ENCODE measurements at places on chromosomes 5 and 9.

DNA sequence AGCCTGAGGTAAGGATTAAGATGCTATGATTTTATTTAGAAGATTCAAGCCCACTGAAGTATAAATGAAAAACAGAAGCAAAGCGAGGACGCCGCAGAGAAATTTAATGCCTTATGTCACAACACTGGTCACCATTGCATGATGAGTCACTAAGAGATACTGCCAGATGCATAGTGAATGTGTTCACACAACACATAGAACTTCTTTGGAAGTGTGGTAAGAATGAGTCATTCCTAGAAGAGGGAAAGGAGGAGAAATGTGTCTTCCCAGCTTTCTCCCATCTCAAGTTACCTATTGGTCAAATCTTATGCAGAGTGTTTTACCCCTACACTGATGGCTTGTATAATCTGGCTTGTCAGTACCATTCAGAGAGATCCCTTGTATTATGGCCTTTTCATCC, 465.3 kb upstream of the ARRDC3 start:
- DNase-seq, result no peak

- DNase-seq, result no peak
These were observed 122.0 kb downstream of the GALNT10 start for GRCh38 chr5:154312576-154312975.

DNA sequence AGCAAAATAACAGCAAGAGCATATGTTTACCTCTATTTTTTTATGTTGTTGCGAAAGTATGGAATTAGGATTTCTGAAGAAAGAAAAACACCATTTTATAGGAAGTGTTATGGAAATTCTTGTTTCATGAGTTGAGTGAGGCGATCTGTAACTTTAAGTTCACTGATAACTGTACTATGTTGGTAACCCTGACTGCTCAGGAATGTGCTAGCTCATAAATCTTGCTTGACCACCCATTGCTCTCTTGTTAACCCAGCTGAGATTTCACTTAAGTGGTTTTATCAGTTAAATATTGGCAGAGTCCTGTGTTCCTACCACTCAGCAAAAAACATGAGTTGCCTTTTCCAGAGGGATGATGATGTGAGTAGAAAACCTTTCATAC, 91.1 kb upstream of the STARD4 start:
- DNase-seq, result no peak

DNA sequence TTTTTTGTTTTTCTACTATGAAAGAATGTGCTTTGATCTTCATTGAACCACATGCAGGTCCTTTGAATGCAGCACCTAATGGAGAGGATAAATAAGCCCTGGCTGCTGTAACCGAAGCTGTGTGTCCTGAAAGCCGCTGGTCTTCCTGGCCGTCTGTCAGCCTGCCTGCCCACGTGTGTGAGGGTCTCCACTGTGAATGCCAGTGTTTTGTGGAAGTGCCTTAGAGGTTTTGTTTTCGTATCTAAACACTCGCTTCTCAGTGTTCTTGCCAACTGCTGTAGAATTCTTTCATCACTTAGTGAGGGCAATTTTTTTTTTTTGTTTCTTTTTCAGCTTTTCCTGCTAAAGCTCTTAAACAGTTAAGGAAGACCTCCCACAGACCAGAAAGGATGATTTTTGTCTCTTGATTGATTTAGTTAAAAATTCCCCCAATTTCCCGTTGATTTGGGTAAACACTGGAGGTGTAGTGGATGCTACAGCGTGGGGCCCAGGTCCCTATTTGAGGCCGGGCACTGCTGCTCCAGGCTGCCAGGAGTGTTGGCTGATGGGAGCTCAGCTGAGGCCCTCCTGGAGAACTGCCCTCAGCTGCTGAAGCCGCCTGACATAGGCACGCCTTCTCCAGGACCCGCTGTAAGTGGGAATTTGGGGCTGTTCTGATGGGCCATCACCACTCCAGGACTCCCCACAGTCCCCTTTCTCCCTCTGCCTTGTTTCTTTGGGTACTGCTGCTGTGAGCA, 29.2 kb upstream of the PTCH1 start:
- no peak for DNase-seq

DNA sequence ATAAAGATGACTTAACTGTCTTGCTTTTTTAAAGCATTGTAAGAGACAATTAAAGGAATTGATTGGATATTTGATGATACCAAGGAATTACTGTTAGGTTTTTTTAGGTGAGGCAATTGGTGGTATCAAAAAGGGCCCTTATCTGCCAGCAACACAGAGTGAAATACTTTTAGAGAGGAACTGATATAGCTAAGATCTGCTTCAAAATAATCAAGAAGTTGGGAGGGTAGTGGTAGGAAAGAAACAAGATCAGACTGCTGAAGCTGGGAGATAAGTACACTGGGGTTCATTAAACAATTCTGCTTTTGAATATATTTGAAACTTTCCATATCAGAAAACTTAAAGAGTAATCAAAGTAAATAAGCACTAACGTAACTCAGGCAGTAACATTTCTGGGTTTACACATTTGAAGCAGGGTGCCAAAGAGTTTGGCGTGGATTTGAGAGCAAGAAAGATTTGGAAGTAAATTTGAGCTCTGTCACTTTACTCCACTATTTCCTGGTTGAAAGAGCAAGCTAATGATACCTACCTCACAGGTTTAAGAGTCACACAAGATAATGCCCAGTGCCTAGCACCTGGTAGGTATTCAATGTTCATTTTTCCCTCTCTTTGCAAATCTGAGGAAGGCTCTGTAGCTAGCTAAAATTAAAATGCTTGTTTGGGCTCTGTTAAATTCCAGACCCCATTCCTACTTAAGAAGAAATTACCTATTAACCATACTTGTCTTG, 6.9 kb downstream of the ERMP1 start:
- DNase-seq, result no peak

- no peak for DNase-seq
These were observed 58.8 kb downstream of the MARCHF3 start for GRCh38 chr5:126971455-126972031.

DNA sequence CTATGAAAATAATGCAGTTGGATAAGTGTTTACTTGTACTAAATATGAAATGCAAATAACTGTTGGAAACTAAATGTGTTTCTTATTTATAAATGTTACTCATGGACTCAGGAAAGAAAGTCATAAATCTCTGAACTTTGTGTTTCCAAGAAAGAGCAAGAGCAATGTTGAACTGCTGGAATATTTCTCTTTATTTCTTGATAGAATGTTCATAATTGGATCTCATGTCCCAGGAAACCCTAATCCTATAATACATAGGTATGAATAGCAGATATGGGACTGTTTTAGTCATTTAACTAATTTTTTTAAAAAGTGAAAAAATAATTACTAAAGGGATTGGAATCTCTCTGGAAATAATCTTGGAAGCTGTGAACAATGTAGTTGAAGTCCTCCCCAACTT, 245.0 kb upstream of the ACTBL2 start:
- no peak for DNase-seq

DNA sequence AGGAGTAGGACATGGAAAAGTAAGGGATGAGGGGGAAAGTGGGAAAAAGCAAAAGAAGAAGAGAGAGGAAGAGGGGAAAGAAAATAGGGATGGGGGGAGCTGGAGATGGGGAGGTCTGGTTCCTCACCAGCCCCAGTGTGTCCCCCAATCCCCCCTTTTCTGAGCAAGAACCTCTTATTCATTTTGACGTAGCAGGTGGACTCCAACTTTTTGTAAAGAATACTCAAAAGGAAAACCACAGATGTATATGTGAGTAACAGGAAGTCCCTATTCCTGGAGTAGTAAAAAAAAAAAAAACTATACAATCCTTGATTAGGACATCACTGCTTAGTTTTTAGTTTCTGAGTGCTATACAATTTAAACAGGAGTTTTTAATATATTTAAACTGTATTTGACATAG, 3.9 kb upstream of the CFAP95 start:
- DNase-seq, result no peak

DNA sequence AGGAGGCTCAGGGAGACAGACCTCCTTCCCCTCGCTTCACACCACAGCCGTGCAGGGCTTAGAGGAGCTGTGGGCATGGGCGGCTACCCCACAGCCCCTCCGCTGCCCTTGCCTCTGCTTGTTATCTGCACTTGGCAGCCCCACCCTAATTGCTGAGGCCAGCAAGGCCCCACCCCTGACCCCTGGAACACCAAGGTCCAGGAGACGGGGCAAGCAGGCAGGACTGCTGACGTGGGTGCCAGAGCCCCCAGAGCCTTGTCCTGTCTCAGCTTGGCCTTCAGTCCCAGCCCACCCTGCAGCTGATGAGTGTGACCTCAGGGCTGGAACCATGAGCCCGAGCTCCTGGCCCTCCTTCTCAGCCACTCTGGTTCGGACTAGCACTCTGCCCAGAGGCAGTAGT, 29.1 kb upstream of the NEURL1B start:
- no peak for DNase-seq

DNA sequence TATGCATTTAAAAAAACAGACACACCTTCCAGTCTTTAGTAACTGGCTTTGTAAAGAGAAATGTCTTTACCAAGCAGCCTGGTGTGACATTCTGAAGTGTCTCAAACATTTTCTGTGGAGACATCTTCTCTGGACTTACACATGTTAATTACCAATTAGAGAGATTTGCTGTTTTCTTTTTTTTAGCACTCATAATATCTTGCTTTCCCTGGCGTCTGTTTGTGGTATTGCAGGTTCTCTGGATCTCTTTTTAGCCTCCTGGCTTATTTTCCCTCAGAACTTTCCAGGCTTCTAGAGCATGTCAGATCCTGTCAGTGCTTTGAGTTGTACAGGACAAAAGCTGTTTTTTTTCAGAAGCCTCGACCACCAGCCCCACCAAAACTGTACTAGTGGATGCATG, 92.5 kb downstream of the MSX2 start:
- no peak for DNase-seq

GRCh38 chr5:78458843-78459242, 98.4 kb downstream of the SCAMP1 start:
- DNase-seq, result no peak

- DNase-seq, result no peak
These were observed 47.5 kb upstream of the CLK4 start for GRCh38 chr5:178674334-178674733.

DNA sequence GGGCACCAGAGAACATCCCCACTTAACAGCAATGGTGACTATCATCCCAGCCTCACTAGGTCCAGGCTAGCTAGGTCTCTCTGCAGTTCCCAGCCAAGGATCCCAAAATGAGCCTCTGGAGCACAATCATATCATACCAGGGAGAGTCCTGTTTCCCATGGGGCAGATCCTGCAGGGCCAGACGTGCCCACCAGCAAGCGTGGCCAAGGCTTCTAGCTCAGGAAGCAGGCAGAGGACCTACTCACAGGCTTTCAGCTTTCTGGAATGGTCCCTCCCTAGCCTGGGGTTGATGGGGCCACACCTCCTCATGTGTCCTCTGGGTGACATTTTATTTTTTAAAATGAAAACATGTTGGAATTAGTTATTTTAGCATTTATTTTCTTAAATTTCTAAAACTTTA, 45.7 kb upstream of the PITX1 start:
- no peak for DNase-seq

- peak; percentile 35 for DNase-seq
These were observed 554 bp downstream of the JAK2 start for GRCh38 chr9:4985386-4986266.

DNA sequence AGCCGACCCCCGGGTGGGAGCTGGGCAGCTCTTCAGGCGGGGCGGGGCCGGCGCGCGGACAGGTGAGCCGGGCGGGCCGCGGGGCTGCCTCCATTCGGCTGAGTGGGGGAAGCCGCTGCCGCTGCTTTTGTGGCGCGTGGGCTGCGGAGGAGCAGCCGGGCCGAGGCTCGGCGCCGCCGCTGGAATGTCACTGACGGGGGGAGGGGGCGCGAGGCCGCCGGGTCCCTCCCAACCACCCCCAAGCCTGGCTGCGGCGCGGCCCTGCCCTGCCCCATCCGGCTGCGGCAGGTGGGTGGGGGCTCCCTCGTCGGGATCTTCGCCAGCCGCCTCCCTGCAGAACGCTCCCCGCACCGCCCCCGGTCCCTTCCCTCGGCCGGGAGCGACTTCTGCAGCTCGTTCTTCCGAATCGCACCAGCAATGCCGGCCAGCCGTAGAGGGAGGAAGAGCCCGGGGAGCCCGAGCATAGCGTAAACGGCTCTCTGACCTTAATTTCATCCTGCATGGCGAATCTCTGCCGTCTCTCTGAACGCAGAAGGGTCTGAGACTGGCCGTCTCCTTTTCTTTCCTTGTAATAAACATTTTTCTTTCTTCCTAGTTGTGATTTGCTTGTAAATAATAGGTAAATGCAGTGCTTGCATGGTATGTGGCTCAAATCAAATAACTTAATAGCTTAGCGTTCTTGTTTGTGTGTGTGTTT, 505 bp downstream of the SPTAN1 start:
- peak; percentile 37 for DNase-seq

DNA sequence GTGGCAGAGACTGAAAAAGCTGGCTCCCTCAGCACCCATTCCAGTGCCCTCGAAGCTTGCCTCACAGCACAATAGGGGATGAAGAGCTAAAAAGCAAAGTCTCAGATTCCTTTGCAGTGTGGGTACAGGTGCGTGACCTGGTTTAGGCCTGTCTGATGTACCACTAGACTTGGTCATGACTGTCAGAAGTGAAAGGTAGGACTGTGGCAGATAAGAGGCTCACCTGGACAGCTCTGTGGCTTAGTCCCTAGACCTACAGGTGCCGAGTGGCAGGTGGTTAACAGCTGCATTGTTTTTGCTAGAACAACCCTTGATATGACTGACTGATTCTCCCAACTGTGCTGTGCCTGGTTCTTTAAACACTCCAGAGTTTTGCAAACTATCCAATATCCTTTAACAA, 14.7 kb upstream of the SFXN1 start:
- no peak for DNase-seq

DNA sequence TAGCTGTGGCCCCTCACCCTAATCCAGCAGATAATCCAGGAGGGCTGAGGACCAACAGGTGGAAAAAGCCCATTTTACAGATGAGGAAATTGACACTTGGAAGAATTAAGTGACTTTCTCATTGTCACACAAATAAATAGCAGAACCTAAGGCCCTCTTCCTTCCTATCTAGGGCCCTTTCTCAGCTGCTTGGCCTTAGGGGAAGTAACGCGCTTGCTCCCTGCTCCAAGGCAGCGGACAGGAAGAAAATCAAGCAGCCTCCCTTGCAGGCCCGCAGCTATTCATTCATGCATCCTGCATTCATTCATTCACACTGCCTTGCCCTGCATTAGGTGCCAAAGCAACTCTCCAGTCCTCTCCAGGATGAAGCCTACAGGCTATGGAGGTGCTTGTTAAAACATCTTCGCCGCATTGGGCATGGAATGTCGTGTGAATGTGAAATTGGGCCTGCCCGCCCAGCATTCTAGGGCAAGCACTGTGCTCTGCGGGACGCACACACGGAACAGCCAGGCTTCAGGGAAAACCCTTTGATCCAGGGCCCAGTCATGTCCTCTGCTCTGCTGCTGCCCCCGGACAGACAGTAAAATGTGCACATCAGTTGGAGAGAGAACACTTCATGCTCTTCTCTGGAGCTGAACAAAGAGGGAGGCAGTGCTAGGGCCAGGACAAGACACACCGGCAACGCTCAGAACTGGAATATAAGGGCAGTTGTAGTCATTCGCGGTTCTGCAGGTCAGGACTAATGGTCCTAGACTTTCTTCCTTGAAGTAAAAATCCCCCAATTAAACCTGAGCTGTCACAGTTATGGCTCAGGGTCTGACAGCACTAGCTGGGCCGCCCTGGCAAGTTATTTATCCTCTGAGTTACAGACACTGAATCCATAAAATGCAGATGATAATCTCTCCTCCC, 166.0 kb downstream of the COL23A1 start:
- DNase-seq, result no peak

- no peak for DNase-seq
These were observed 16.5 kb downstream of the BICD2 start for GRCh38 chr9:92748233-92748497.
